Nephron progenitor cell (in vitro differentiated cells): ENCODE measurements at places on chromosomes 12 and 14.

- no peak for DNase-seq
These were observed 68.8 kb upstream of the AMN start for GRCh38 chr14:102853648-102854047.

DNA sequence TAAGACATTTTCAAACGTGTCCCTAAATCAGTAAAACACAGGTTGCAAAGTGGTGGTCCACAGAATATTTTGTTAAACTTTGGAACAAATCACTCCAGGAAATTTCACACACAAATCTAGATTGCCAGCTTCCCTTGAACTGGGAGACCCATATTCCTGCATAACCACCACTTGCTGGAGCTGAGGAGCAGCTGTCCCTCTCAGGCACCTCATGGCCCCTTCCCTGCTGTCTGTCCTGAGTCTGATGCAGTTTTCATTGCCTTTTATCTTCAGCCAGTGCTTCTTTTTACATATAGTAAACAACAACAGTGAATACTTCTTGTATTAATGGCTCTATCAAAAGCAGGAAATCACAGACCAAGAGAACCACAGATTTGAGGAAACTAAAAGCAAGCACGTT lies 289.3 kb downstream of the MED13L start:
- DNase-seq, result no peak

DNA sequence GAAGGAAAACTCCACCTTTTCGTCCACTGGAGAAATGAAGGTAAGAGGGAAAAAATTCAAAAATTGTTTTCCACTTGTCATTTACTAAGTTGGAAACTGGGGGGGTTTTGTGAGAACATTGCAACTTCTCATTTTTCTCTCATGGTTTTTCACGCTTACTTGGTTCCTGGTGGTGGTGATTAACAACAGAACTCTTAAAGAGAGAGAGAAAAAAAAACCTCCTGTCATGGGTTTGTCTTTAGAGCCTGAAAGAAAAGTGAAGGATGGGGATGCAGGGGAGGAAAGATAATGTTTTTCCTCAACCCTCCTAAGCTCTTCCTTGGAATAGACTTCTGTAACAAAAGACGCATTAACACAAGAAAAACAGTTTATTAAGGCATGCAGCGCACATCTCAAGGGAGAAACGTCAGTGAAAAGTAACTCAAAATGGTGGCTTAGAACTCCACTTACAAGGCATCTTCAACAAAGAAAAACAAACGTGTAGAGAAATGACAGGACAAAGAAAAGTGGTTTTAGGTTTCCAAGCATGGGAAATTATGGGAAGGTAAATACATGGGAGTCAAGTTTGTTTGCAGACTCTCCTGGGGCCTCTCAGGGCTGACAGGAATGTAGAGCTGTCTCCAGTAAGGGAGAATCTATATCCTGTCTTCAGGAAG lies 81.9 kb upstream of the ATF7IP start:
- DNase-seq, result no peak

DNA sequence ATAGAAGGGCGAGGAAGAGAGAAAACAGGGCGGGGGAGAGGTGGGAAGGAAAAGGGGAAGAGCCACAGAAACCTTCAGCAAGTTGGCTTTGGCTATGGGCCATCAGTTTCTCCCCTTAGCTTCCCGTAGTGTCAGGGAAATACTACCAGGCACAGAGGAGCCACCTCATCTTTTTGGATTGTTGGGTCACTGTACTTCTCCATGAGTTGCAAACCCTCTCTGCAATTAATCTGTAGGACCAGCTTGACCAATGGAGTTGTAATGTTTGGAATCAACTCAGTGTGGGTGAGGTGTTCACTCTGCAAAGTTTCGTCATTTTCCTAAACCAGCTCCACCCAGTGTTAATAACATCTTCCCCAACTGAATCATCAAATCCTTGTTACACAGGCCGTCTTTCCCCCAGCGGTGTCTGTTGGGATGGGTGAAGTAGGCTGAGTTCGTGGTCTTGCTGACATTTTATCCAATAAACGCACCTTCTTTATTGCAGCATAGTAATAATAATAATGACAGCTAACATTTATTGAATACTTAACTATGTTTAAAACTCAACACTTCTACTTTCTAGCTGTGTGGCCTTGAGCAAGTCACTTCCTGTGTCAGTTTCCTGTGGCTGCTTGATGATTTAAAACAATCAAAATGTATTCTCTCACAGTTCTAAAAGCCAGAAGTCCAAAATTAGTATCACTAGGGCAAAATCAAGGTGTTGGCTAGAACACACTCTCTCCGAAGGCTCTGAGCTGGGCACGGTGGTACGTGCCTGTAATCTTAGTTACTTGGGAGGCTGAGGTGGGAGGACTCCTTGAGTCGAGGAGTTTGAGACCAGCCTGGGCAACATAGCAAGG lies 8.1 kb upstream of the GLTP start:
- DNase-seq, result no peak

GRCh38 chr12:119012179-119012578 lies 30.8 kb downstream of the SRRM4 start:
- DNase-seq, result no peak

- DNase-seq, result no peak
These were observed 34.2 kb downstream of the KCNA1 start for GRCh38 chr12:4943938-4944284.

GRCh38 chr12:79665212-79665887 lies 25.4 kb downstream of the PAWR start:
- no peak for DNase-seq

GRCh38 chr14:102554821-102555819 lies 37.3 kb upstream of the RCOR1 start:
- peak; percentile 78 for DNase-seq

GRCh38 chr12:56836317-56836716 lies 73.2 kb downstream of the HSD17B6 start:
- DNase-seq, result no peak

GRCh38 chr12:106431839-106432411 lies 74.4 kb downstream of the POLR3B start:
- DNase-seq, result no peak

DNA sequence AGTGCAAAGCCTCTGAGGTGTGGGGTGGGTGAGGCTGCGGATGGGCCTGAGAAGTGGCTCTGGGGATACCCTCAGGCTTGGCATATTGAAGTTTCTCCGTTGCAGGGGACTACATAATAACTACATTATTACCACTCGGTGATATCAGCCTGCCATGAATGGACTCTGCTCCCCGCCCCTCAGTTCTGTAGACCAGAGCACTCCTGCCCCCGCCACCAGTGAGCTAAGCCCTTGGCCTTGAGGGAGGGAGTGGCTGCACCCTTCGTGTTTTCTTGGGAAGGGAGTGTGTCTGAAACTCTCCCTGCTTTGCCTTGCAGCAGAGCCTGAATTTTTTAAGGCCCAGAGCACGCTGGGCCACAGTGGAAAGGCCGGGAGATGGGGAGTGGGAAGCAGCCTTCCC lies 1.7 kb downstream of the ORAI1 start:
- DNase-seq, result no peak

DNA sequence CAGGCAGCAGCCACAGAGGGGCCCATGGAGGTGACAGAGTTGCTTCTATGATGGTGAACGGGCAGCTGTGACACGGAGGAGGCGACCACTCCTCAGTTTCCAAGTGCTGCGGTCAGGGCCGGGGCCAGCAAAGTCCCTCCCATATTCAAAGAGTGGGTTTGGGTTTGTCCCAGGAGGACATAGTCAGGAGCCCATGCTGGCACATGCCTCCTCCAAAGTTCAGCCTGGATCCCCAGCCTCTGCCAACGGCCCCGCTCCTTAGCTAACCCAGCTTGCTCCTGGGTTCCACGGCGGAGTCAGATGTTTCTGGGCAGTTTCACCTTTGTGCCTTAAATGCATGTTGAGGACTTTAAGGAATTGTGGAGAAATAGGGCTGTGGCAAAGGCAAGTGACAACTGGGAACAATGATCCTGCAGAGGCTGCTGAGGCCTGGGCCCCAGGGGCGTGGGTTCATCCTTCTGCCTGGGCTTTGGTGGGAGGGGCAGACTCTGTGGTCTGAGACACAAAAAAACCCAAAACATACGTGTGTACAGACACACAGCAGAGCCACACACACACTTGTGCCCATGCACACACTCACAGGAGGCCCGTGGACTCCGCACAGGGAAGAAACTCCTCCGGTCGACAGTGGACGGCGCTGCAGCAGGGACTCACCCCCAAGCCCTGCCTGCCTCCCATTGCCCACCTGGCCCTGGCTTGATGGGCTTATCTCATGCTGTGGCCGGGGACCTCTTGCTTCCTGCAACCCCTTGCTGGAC lies 399.4 kb downstream of the TMEM121 start:
- DNase-seq, result no peak

GRCh38 chr12:53748072-53748840 lies 3.5 kb downstream of the CISTR start:
- peak; percentile 59 for DNase-seq

DNA sequence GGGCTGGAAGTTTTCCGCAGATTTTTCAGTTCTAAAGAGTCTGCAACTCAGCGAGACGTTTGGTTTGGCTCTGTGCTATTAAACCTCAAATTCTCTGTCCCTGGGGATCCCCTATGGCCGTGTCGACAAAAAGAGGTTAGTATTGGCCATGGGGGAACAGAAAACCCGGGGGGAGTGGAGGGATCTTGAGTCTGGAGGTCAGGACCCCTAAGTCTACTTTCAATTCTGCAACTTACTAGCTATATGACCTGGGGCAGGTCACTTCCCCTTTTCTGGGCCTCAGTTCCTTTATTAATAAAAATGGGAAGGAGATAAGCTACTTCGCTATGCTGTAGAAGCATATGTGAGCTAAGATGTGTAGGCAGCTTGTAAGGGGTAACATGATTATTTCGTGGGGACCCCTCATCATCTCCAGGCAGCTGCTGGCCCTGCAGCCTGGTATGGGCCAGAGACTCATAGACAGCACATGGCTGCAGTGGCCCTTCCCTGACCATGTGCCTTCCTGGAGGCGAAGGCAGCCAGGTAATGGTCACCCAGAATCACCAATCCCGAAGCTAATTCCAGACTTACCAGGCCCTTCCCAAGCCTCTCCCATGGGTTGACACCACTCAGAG lies 8.6 kb downstream of the ASB2 start:
- no peak for DNase-seq
